ENCODE measurements at places on chromosomes 3 and 15.

DNA sequence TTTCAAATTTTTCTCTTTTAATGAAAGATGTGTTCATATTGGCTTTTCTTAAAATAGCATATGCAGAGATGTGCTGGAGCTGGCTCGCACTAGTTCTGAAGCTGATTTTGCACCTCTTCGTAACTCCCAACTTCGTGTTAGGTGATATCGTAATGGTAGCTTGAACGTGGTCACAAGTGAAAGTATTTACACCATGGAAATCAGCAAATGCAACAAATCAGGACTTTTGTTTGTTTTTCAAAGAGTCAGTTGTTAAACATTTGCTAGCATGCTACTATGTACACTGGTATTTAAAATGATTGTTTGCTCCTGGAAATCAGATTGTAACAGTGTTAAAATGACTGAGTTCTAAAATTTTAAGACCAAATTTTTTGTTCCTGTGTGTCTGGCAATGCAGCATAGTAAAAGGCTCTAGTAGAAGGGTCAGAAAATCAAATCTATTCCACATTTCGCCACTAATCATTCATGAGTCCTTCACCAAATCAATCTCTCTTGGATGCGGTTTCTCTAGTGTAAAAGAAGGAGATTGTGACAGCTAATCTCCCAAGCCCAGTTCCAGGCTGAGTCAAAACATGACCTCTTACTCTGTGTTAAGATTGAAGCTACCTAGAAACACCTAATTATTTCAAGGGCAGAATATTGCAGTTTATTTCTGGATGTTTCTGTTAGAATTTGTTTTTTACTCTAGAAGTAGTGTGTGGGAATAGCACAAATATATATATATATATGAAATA lies 34.3 kb upstream of the CMC1 start:
- DNase-seq, result no peak

GRCh38 chr3:126284258-126284904 lies 72.8 kb downstream of the KLF15 start:
- no peak for DNase-seq

DNA sequence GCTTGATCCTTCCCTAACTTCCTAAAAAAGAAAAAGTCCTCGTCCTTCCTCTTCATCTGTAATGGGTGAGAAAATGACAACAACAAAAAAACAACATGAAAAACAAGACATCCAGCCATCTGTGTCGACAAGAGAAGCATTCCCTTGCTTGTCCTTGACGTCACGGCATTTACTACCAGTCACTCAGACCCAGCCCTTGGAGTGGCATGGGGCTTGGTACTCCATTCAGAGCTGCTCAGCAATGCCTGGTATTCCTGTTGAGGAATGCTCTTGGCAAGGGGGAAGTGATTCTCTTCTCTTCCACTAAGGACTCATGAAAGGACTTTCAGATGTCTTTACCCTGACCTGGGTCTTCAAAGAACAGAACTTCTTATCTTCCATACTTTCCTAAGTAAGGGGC lies 339.7 kb upstream of the RASGRP1 start:
- DNase-seq, result no peak

DNA sequence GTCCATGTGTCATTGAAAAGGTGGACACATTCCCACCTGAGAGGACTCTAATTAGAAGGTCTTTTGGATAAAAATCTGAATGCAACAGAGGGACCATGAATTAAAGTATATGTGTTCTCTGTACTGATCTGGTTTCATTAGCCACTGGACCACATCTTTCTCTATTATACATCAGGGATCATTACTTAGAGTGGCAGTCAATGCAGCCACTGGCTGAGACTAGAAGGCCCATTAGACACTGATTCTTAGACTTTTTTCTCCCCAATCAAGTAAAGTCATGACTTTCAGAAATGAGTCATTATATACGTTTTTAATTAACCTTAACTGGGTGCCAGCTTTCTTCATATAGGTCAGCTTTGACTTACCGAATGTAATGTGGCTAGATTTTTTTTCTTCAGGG lies 550.8 kb upstream of the CFAP20DC start:
- no peak for DNase-seq

GRCh38 chr15:58532126-58532525 lies 100.3 kb downstream of the LIPC start:
- DNase-seq, result no peak

GRCh38 chr15:50140098-50140497 lies 21.1 kb upstream of the ATP8B4 start:
- DNase-seq, result no peak

DNA sequence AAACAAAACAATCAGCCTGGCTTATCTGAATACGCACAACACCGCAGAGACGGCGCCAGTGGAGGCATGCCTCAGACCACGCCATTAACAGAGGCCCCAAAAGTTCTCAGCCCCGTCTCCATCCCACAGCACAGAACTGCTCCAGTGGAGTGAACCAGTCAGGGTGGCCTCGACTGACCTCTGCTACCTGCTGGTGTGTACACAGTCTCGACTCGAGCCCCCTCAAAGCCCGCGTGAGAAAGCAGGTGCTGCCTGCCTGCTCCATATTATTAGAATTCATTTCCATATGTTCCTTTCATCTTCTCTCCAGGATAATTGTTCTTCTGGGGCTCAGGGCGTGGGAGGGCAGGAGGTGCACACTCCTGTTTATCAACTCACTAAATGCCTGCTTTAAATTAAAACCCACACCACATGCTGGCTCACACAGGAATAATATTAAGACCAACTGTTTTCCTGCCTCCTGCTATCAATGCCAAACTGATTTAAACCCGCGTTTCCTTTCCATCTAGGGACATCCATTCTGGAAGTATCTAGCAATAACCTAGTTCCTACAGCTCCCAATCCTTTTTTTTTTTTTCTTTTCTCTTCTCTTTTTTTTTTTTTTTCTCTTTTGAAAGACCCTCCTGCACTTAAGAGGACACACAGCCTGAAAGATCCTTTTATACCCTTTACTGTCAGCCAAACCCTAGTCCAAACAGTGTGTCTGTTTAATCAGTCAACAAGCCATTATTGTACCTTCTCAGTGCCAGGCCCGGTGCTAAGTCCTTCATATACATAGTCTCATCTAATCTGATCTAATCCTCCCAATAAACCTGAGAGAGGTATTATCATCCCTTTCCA lies 101.2 kb downstream of the TLE3 start:
- no peak for DNase-seq

- peak; percentile 87 for DNase-seq
These were observed 880 bp downstream of the PPP4R2 start for GRCh38 chr3:72997421-72997961.

DNA sequence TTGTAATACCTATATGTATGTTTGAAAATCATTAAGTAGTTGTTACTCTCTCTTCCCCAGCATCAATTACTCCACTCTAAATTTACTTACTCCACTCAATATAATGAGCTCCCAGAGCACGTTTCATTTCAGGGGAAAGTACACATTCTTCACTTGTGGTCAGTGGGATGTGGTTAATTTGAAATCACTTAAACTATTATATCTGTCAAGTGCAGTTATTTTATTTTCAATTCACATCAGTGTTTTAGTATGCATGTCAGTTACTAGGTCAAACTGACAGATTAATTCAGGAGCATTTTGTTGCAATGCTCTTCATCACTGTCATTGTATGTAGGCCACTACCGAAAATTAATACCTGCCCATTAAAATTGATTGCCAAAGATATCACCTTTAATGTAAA lies 376.1 kb downstream of the ZIC4 start:
- no peak for DNase-seq

DNA sequence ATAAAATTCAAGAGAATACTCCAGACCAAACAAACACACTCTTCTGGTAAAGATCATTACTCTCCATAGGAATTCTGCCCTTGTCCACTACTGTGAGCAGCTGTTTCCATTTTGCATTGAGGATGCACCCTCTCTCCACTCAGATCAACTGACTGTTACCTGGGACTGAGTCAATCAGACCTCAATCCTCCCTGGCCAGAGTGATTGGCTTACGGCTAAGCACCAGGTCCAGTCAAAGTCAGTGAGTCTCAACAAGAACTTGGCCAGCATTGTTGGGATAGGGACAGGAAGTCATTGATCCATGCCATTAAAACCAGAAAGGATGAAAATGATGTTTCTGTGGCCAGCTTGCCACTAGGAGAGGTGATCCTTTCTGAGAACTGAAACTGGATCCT lies 79.7 kb downstream of the WNT5A start:
- DNase-seq, result no peak

DNA sequence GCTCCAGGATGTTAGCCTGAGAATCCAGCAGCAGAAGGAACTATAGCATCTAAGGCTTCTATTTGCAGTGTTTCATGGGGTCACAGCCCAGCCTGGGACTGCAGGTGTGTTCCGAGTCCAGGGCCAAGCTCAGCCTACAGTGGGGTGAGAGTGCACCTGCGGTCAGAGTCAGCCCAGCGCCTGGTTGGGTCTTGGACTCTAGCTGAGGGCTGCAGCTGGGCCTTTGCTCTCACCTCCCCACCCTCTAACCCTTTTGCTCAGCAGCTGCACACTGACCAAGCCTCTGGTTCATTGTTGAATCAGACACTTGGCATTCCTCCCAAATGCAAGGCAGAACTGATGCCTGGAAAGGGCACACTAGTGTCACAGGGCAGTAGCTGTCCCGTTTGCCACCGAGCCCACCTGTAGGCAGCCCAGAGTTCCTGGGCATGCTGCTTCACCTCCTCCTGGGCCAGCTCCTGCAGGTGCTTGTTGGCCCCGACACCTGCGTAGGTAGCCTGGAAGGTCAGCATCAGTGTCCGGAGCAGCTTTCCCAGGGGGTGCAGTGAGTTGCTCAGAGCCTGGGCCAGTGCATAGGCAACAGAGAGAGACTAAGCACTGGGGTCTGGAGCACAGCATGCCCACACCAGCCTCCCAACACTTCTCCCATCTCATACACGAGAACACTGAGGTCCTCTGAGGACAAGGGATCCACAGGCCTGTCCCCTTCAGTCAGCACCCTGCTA lies 17.5 kb downstream of the ALS2CL start:
- no peak for DNase-seq

DNA sequence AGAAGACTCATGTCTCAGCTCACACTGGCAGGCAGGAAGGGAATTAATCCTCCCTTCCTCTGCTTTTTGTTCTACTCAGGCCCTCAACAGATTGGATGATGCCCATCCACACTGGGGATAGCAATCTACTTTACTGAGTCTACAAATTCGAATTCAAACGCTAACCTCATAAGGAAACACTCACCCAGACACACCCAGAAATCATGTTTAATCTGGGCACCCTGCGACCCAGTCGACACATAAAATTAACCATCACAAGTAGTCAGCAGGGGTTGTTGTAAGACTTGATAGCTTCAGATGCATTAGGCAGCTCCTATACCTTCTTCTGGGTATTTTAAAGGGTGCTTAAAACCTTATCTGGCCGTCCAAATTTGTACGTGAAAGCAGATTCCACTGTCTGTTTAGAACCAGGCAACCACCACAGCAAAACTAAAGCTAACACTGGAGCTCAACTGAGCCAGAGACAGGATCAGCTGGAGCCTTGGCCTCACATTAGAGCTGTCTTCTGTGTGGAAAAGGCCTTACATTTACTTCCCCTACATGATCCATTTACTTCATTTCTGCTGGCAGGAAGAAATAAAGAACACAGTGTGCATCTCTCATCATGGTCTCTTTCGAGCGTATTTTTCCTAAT lies 407.3 kb upstream of the PPP2R3A start:
- DNase-seq, result no peak

DNA sequence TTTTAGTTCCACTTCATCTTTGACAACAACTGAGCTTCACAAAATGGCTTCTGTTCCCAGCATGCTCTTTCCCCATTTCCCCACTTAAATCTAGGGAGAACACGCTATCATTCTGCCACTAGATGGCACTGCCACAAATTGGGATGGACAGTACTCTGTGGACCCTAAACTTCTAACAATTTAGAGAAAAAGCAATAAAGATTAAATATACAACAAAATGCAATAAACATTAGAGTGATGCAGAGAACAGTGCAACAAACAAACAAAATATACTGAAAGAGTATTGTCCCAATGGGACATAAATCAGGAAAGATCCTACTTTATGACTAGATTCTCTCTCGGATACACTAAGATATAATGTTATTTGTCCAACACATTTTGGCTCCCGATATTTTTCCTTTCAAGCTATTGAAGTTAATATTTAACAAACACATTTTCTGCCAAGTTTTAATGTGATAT lies 169.7 kb upstream of the TMCO5A start:
- peak; percentile 78 for DNase-seq

- no peak for DNase-seq
These were observed 23.7 kb downstream of the ABHD2 start for GRCh38 chr15:89111961-89112340.

DNA sequence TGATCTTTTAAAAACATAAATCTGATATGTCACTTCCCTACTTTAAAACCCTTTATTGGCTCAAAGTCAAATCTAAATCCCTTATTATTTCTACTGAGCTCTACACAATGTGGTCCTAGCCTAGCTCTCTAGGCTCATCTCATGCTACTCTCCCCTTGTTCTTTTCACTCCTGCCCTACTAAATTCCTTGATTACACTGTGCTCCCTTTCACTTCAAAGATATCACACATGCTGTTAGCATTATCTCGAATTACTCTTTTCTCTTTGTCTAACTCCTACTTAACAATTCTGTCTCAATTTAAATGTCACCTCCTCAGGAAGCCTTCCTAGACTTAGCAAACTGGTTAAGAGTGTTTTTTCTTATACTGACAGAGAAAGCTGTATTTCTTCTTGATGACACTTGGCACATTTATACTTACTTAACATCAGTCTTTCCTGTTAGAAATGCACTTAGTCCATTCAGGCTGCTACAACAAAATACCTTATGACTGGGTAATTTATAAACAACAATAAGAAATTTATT lies 102.0 kb downstream of the SCAPER start:
- DNase-seq, result no peak

DNA sequence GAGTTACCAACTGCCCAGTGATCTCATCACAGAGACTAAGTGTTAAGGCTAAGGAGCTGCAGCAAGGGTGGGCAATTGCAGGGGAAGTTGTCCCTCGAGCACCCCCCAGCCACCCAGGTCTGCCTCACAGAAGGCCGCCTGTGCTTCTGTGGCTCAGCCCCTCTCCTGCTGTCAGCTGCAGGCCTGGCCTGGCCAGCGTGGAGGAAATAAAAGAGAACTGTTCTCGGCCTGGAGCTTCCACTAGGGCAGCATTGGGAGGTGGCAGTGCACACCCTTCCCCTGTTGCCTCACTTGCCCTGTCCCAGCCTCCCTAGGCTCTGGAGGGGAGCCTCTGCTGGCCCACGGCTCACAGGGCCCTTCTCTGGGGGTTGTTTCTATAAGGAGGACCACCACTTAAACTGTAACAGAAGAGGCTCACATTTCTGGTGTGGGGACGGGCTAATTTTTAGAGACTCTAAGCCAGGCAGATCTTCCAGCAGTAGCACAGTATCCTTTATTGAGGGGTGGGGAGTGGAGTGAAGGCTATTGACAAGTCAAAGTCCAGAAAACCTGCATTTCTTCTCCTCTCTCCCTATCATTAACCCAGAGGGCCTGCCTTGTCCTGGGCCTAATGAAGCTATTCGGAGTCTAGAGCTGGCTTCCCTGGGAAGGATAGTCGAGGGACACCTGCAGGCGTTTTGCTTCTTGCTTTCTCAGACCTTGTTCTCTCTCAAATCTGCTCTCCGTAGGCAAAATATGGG lies 75.6 kb upstream of the ADPGK start:
- DNase-seq, result no peak

DNA sequence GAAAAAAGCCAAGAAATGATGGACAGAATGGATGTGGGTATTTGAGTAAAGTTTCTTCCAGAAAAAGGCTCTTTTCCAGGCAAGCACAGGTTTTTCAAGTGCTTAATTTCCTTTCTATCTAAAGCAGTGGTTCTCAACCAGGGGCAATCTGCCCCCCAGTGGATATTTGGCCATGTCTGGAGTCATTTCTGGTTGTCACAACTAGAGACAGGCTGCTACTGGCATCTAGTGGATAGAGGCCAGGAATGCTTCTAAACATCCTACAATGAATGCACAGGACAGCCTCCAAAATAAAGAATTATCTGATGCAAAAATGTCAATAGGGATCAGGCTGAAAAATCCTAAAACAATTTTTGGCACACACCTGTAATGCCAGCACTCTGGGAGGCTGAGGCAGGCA lies 23.9 kb downstream of the SEC22C start:
- DNase-seq, result peak; percentile 36

Measured in hematopoietic multipotent progenitor cell treated with erythropoietin and hydrocortisone succinate and interleukin-3 and kit ligand, for 6 days (in vitro differentiated cells).